ENCODE measurements at places on chromosomes 5 and 9.

DNA sequence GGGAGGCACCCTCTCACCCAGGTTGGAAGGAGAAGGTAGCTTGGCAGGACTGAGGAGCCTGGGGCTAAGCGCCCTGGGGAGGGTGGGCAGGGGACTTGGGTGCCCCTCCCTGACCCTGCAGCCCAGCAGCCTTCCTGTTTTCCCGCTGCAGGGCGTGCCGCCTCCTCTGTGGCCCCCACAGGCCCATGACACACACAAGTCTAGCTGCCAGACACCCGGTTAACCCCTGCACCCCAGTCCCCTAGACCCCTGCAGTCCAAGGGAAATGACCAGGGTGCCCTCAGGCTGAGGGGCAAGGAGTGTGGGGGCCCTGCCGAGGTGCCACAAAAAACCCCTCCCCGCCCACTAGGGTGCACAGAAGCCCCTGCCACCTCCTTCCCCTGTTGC is 33.0 kb downstream of the GOLGA2 start:
- peaks cover 34% of the 10 kb centered on the region for H3K27me3 ChIP-seq
- H3K4me1 ChIP-seq: peaks cover 10% of the 10 kb centered on the region
- no peak overlapping the region for H3K4me3 ChIP-seq
- no peak for DNase-seq
- no peak overlapping the region for H3K27ac ChIP-seq
- H3K36me3 ChIP-seq: peaks cover 6% of the 10 kb centered on the region

GRCh38 chr5:66810848-66811261 is 214.7 kb downstream of the MAST4 start:
- H3K4me3 ChIP-seq: no peak overlapping the region
- H3K27ac ChIP-seq: no peak overlapping the region
- H3K36me3 ChIP-seq: peaks cover 2% of the 10 kb centered on the region
- peaks cover 51% of the 10 kb centered on the region for H3K27me3 ChIP-seq

DNA sequence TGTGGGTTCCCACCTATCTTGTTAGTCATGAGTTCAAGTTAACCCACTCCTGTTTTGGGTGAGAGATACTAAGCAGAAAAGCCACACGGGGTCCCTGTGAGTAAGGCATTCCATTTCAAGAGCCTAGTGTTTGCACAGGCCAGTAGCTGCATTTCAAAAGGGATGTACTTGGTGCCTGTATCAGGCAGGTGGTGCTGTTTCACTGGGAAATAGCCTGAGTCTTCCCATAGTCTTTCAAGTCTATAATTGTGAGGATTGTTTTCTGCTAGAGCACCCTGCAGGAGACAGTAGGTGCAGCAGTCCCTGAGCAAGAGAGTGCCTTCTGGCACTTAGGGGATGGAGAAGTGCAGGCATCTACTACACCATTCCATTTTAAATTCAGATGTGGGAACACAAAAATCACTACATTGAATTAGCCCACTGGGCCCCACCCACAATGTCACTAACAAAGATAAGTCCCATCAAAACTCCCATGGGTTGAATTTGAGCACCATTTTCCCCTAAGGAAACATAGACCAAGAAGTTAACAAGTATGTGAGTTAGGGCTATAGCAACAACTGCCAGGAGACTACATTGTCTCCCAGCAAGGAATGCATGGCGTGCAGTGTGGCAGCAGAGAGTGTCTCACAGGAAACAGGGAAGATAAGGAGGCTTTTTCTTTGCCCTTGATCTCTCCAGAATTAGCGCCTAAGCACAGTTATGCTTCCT is 263.2 kb downstream of the COX7C start:
- DNase-seq: no peak
- H3K27ac ChIP-seq: no peak overlapping the region
- H3K4me1 ChIP-seq: no peaks in the 10 kb centered on the region

DNA sequence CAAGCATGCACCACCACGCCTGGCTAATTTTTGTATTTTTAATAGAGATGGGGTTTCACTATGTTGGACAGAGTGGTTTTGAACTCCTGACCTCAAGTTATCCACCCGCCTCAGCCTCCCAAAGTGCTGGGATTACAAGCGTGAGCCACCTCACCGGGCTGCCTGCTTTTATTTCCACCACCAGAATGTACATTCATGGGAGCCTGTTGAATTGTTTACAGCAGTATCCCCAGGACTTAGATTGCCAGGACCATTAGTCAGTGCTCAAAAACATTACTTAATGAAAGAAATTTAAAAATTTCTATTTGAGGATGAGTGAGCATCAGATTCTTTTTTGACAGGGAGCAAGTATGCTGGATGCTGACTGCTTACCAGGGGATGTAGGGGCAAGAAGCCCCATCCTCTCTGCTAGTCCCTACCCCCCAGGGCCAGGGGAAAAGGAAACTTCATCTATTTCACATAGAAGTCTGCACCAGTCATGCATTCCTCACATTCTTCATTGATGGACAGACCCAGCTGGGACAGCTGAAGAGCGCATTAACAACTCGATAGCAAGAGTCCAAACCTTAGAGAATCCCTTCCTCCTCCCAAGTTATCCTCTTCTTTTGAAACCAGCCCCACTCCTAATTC is 10.3 kb upstream of the RGMB start:
- H3K27me3 ChIP-seq: peaks cover 39% of the 10 kb centered on the region
- DNase-seq: no peak
- H3K27ac ChIP-seq: no peak overlapping the region
- H3K36me3 ChIP-seq: no peaks in the 10 kb centered on the region
- peaks cover 7% of the 10 kb centered on the region for H3K4me1 ChIP-seq

DNA sequence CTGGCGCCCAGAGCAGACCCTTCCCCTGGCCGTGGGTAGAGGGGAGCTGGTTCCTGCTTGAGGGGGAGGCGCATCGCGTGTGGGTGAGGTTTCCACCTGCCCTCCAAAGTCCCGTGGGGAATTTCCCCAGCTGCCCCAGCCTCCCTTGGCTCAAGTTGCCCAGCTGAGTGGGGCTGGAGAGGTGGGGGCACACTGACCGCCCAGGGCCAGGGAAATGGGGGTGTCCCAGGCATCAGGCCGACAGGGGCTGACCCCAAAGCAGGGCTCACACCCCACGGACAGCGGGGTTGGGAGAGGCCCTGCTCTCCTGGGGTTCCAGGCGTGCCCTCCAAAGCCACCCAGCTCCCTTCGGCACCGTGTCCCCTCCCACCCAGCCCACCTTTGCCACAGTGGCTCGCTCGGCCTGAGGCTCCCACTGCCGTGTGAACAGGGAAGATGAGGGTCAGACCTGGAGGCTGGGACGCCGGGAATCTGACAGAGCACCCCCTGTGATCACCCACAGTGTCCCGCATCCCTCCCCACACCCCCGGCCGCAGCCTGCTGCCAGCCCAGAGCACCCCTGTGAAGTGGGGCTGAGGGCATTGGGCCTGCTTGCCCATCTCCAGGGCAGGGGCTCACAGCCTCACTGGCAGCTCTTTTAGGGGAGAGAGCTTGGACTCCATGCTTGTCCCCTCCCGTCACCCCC is 933 bp upstream of the EGFL7 start:
- no peak overlapping the region for H3K27ac ChIP-seq
- no peaks in the 10 kb centered on the region for H3K36me3 ChIP-seq
- H3K4me1 ChIP-seq: peaks cover 12% of the 10 kb centered on the region
- H3K27me3 ChIP-seq: peaks cover 32% of the 10 kb centered on the region
- H3K4me3 ChIP-seq: no peak overlapping the region

Measured in T-helper 17 cell (primary cell).